ENCODE measurements at places on chromosomes 1 and 21.

DNA sequence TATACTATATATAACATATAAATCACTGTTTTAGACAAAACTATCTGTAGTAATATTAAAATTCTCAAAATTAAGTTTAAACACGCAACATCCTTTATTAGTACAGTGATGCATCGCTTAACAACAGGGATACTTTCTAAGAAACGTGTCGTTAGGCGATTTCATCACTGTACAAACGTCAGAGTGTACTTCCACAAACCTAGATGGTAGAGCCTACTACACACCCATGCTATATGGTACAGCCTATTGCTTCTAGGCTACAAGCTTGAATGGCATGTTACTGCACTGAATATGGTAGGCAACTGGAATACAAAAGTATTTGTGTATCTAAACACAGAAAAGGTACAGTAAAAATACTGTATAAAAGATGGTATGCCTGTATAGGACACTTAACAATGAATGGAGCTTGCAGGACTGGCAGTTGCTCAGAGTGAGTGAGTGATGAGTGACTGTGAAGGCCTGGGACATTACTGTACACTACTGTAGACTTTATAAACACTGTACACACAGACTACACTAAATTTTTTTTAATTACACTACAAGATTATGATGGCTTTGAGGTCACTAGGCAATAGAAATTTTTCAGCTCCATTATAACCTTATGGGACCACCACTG is 10.5 kb downstream of the FOXJ3 start:
- no peak for DNase-seq

DNA sequence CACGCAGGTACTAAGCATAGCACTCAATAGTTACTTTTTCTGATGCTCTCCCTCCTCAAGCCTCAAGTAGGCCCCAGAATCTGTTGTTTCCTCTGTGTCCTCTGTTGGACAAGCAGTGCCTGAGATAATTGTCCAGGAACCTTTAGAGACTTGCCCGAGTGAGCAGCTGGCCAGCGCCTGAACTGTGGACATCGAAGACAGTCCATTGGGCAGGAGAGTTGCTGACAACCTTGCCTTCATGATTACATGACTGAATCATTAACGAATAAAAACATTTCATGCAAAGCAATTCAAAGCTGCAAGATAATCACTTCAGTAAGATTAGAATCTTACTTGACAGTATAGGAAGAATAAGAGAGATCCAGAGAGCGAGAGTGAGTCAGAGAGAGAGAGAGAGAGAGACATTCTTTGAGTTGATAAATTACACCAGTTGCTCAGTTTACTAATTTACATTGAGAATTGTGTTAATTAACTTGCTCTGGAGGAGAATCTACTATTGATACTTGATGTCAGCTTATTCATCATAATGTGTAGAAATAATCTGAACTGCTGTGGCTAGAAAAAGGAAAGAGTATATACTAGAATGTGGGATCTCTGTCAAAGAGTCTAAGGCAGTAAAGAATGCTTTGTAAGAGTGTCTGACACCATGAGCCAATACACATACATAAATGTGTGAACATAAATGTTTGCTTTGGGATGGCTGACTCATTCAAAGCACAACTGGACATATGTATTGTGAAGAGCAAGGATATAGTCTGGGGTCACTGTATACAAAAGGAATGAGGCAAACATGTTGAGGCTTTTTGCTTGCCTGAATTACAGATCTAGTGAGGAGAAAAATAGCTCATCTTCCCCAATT is 216.0 kb downstream of the ZNF326 start:
- no peak for DNase-seq

GRCh38 chr1:201360486-201360885 is 17.0 kb downstream of the TNNT2 start:
- no peak for DNase-seq

GRCh38 chr1:168556647-168557046 is 12.8 kb upstream of the XCL2 start:
- DNase-seq: no peak

Measured in activated effector memory CD4-positive, alpha-beta T cell treated with anti-CD3 and anti-CD28 coated beads, Interleukin-2, amount 50 U/mL, for 16 hours (primary cell).